ENCODE measurements at places on chromosomes 4 and X. TPM values are rescaled to one million over a fixed set of nuclear protein-coding genes. Genes with fewer than 3 reads are reported as not detected.

DNA sequence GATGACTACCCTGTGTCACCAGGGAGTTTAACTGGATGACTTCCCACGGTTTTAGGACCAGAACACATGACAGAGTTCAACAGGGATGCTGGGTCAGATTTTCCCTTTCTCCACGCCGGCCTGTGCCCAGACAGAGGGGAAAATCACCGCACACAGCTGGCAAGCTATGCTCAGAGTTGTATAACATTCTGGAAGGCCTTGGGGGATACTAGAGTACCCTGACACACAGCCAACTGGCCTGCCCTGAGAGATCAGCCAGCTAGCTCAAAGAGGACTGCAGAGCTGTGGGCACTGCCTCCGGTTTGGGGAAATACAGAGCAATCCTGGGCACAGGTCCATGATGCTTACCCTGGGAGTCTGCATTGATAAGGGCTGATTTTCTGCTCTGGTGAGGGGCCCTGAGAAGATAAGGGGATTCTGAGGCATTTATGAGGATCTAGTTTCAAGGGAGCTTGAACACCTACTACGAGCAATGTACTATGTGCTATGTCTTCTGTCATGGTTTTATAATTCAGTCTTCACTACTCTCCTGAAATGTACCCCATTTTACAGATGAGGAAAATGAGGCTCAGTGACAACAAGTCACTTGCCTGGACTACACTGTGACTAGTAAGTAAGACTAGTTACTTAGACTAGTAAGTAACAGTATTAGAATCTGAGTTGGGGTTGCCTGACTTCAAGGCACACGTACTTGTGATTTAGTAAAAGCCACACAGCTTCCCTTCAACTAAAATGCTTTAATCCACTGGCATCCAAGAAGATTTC lies 14.7 kb downstream of the C4orf54 start:
- DNase-seq = no peak

DNA sequence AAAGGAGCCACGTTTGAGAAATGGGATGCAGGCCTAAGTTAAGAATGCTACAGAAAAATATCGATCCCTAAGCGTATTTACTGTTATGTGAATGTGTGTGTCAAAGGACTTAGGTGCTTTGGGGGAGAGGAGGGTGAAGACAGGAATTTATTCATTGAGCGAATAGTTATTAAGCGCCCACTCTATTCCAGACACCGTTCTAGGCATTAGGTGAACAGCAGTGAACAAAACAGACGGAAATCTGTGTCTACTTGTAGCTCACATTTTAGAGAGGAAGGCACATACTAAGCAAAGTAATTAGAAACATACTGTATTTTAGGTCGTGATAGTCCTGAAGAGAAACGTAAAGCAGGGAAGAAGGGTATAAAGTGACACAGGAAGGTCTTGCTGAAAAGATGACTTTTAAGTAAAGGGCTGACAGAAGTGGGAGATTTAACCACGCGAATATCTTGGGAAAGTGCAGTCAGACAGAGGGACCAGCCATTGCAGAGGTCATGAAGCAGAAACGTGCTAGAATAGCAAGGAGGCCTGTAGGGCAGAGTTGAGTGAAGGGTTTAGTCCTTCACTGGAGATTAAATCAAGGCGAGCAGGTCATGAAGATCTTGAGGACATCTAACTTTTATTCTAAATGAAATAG lies 541 bp downstream of the AIMP1 start:
- no peak for DNase-seq

- DNase-seq = no peak
Observed at GRCh38 chrX:69362354-69362753, 141.8 kb upstream of the NALF2 start.

GRCh38 chr4:39975488-39976089 lies 2.1 kb downstream of the PDS5A start:
- no peak for DNase-seq

GRCh38 chrX:100731441-100732281 lies at the start of gene SYTL4:
Gene SYTL4, minus strand, starts transcription at chrX:100732121. Its CDS starts 30,084 bp downstream, at chrX:100702037.
- DNase-seq = no peak

DNA sequence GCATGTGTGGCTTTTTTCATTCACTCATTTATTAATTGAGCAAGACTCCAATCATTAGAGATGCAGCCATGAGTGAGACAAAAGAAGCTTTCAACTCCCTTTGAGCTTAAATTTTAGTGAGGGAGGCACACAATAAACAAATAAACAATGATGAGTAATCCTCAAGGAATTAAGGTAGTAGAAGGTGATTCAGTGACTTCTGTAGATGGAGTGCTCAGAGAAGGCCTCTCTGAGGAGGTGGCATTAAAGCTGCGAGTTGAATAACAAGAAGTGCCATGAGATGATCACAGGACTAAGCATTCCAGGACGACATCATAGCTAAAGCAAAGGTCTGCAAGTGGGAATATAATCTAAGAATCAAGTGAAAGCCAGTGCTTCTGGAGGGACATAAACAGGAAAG lies 77.6 kb downstream of the NWD2 start:
- no peak for DNase-seq

- DNase-seq = no peak
Observed at GRCh38 chrX:153903991-153904957, at the start of gene AVPR2. Gene AVPR2, plus strand, starts transcription at chrX:153904673. Its CDS starts 473 bp downstream, at chrX:153905146.

The CDS1 gene
- total RNA-seq = 0.05 TPM

All from GM12878 (cell line).